AG08396 (cell line): ENCODE measurements at places on chromosomes 4 and X.
A peak's percentile ranks its signal among the peaks of the same experiment; 100 is the strongest.

GRCh38 chr4:143524211-143524610, 10.7 kb downstream of the SMARCA5 start:
- DNase-seq, result no peak

DNA sequence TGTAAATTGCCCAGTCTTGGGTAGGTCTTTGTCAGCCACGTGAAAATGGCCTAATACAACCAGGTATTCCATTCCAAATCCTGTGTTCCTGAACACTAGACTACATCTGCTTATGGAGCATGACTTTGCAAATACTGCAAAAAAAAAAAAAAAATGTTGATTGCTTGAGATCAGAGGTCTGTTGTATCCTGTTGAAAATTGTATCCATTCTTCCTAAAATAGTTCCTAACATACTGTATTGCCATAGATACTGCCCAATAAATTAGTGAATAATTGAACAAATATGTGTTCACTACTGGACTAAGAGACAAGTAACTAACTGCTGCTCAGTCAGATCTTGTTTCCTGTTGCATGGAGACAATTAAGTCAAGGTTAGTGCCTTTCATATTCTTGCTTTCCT, 164.3 kb upstream of the PABPC4L start:
- DNase-seq, result no peak

DNA sequence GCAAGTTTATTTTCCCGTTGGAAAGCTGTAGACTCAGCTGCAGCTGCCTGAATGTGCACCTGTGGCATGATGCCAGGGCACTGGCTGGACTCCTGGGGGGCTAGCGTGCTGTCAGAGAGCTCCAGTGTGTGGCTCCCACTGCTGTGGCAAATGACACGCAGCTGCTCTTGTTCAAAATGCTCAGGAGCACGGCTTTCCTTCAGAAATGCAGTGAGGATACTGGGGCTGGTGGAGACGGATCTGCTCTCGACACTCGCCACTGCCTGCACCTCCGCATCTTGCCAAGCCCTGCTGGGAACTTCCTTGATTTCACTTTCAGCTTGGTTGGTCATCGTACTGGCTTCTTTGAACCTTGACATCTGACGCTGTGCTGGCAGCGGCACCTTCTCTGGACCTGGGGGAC, 58.7 kb downstream of the GPRIN3 start:
- no peak for DNase-seq

- DNase-seq, result peak; percentile 28
Measured at GRCh38 chrX:67545893-67546495, 2.2 kb downstream of the AR start.

GRCh38 chr4:31089815-31090214, 369.6 kb downstream of the PCDH7 start:
- DNase-seq, result peak; percentile 1

DNA sequence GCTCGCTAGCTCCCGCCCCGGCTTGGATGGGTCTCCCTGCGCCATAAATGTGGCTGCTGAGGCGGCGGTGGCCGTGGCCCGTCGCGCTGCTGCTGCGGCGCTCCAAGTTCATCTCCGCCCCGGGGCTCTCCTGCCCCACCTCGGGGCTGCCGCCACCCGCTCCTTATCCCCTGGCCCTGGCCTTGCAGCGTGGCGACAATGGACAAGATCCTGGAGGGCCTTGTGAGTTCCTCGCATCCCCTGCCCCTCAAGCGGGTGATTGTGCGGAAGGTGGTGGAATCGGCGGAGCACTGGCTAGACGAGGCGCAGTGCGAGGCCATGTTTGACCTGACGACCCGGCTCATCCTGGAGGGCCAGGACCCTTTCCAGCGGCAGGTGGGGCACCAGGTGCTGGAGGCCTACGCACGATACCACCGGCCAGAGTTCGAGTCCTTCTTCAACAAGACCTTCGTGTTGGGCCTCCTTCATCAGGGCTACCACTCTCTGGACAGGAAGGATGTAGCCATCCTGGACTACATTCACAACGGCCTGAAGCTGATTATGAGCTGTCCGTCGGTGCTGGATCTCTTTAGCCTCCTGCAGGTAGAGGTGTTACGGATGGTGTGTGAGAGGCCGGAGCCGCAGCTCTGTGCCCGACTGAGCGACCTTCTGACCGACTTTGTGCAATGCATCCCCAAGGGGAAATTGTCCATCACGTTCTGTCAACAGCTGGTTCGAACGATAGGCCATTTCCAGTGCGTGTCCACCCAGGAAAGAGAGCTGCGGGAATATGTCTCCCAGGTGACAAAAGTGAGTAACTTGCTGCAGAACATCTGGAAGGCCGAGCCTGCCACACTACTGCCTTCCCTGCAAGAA, 763 bp downstream of the USP38 start:
- no peak for DNase-seq

DNA sequence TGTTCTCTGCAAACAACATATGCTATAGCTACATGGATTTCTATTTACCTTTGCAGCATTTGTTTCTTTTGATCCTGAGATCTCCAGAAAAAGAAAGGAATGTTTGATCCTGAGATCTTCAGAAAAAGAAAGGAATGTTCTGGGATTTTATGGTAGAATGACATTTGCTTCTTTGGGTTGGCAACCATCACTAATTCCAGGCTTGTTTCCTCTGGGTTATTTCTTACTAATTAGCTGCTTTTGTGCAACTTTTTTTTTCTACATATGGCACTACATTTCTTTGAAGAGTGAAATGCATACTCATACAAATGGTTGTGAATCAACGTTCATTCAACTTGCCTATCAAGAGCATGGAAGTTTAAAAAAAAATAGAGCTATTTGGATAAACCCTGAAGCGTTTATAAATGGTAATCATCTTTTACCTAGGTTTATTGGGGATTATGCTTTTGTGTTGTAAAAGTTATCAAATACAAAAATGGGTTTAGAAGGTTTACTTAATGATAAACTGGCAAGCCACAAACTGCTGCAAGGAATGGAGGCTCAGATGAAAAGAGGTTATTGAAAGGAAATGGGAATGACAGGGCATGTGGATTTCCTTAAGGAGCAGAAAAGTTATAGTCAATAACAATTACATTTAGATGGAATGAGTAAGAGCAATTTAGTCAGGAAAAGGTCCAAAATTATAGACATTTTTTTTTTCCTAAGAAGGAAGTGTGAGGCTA, 95.6 kb upstream of the PCDH18 start:
- DNase-seq, result no peak

GRCh38 chr4:166673911-166674310, 560.4 kb downstream of the SPOCK3 start:
- DNase-seq, result no peak

DNA sequence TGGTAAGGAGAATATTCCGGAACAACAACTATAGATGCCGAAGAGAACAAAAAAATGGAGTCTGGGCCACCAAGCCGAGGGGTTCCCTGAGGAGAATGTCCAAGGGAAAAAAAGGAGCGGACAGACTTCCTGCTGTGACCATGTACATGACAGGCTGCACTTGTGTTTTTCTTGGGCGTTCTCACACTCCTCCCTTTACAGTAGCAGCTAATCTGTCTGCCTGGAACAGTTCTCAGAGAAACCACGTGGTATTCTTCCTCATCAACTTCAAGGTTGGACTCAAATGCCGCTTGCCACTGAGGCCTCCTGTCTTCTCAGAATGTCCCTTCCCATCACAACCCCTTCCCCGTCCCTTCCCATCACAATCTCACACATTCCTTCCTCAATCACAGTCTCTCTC, 30.8 kb upstream of the MTNR1A start:
- DNase-seq, result no peak

DNA sequence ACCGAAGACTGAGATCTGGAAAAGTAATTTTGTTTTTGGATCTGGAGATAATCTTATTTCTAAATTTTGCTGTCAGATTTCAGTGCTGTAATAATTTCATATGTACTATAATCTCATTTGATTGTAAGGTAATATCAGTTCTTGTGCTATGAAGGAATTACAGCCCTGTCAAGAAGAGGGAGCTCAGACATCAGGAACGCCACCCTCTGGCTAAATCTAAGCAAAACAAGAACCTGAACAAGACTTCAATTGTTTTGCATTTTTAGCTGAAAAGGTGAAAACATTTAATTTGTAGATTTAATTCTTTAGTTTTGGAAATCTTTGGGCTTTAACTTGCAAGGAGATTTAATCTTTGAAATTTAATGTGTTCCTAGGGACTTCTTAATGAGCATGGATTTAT, 525.4 kb upstream of the HS3ST1 start:
- no peak for DNase-seq

DNA sequence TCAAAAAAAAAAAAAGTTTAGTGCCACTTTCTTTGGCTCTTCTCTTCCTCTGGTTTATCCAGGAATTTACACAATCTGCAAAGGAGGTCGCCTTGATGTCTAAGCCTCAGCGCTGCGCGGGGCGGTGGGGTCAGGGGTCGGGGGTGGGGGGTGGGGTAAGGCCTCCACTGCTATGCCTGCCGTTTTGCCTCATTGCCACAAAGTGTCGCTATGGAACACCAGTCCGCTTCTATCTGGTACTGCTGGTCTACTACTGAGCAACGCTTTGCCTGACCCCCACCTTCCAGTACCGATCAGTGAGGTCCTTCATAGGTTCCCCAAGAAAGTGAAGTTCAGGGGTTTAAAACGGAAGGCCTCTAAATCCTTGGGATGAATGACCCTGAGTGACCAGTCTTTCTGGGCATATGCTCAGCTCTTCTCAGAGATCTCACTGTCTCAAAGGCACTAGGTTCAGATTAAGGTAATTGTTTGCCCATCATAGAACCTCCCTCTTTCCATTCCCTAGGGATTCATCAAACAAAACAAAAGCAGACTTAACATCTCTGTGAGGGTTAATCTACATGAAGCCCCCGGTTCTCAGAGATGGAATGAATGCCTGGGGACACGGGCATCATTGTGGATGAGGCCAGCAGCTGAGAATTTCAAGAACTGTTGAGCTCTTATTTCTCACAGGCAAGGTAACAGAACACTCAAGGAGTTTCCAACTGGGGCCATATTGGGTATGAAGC, 16.9 kb upstream of the TSR2 start:
- DNase-seq, result no peak

DNA sequence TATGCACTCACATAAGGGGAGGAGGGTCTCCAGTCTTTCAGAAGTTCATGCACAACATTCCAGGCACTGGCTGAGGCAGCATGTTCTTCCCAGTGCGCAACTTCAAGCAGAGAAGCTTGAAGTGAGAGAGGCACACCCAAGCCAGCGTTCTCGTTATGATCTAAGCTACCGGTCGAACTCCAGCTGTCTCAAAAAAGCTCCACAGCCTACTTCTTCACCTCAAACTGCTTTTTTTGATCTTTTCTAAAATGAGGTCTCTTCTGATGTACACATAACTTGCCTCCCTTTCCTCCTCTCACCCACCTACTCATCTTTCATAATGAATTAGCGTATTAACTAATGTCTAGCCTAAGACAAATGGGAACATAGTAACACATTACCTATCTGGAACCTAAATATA, 25.3 kb downstream of the GPC4 start:
- DNase-seq, result no peak

- DNase-seq, result no peak
Measured at GRCh38 chr4:91751961-91752360, 551.8 kb upstream of the GRID2 start.

- no peak for DNase-seq
Measured at GRCh38 chr4:76429636-76430035, 5.4 kb upstream of the SHROOM3 start.

DNA sequence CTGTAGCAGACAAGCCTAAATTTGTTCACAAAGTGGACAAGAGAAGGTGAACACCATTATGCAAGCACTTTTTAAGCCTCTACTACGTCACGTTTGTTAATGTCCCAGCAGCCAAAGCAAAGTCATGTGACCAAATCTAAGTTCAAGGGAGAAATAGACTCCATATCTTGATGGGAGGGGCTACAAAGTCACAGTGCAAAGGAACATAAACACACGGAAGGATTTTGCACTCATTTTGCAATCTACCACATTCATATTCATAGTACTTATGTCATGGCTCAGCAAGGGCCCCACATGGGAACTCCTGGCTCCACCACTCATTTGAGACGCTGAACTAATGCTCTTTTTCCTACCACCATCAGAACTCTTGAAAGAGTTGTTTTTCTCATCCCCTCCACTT, 139.0 kb upstream of the JADE1 start:
- no peak for DNase-seq

GRCh38 chrX:24485323-24485722, 20.2 kb downstream of the PDK3 start:
- no peak for DNase-seq

DNA sequence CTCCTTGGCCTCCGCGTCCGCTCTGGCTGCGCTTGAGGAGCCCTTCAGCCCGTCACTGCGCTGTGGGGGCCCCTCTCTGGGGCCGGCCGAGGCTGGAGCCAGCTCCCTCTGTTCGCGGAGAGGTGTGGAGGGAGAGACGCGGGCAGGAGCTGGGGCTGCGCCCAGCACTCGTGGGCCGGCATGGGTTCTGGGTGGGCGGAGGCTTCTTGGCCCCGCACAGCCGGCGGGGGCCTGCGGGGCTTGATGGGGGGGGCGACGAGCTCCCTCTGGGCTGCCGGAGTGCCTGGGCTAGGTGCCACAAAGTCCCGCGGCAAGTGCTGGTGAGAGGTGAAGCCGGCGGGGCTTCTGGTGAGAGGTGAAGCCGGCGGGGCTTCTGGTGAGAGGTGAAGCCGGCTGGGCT, 61.9 kb downstream of the ANKRD50 start:
- no peak for DNase-seq

- no peak for DNase-seq
Measured at GRCh38 chr4:182344968-182345367, 101.8 kb downstream of the TENM3 start.

DNA sequence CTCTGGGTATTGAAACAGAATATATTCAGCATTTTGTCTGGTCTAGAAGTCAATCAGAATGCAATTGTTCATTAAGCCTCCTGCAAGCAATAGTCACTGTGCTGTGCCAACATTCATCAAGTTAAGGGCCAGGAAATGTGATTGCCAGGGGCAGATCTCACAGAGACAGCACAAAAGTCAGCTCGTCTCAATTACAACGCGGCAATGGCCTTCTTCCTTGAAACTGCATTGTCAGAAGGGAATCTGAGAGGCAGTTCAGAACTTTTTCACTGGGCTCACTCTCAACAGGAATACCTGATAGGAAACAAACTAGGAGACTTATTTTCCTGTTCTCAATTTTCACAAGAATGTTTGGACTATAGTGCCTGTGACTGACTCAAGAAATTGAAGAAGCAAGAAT, 131.1 kb upstream of the NR3C2 start:
- DNase-seq, result no peak

- peak; percentile 52 for DNase-seq
Measured at GRCh38 chr4:77022560-77023179, 53.1 kb downstream of the CCNI start.

- DNase-seq, result no peak
Measured at GRCh38 chr4:78150543-78150864, 93.4 kb downstream of the FRAS1 start.

- no peak for DNase-seq
Measured at GRCh38 chrX:38616904-38617303, 55.6 kb downstream of the TSPAN7 start.

GRCh38 chrX:150032742-150033141, 94.5 kb upstream of the EOLA2 start:
- peak; percentile 35 for DNase-seq

GRCh38 chrX:24619647-24620046, 27.5 kb downstream of the PCYT1B start:
- DNase-seq, result peak; percentile 23

GRCh38 chr4:152206646-152207377, 329.1 kb downstream of the FBXW7 start:
- DNase-seq, result no peak

- DNase-seq, result peak; percentile 17
Measured at GRCh38 chrX:109732017-109732801, 848 bp downstream of the ACSL4 start.
